Right ventricle myocardium inferior (tissue), 1 donor: ENCODE measurements at places on chromosomes 11 and 22. TPM values are rescaled to one million over a fixed set of nuclear protein-coding genes. Genes with fewer than 3 reads are reported as not detected.

The CRYBB2 gene
- not detected for total RNA-seq

The YAP1 gene
- total RNA-seq: 92.9 TPM

The DGCR6 gene
- total RNA-seq: 8.0 TPM

The TH gene
- total RNA-seq: not detected

The MPST gene
- 58.4 TPM for total RNA-seq

The CCDC116 gene
- 0.16 TPM for total RNA-seq

The PGR gene
- 6.6 TPM for total RNA-seq

The KCNQ1 gene
- total RNA-seq: 40.0 TPM

The UPK2 gene
- not detected for total RNA-seq

The LDLRAD3 gene
- total RNA-seq: 1.7 TPM

The OR5B21 gene
- not detected for total RNA-seq

The MYEOV gene
- total RNA-seq: not detected

The BACE1 gene
- total RNA-seq: 10.7 TPM

The OR51B4 gene
- not detected for total RNA-seq

The KCNJ5 gene
- 7.5 TPM for total RNA-seq

The VSIG2 gene
- 0.70 TPM for total RNA-seq

The MS4A7 gene
- total RNA-seq: 14.5 TPM

The SLC22A25 gene
- not detected for total RNA-seq

The PPP6R2 gene
- total RNA-seq: 42.4 TPM

The CHRDL2 gene
- 34.3 TPM for total RNA-seq

The SCGB1D2 gene
- 4.0 TPM for total RNA-seq

The MS4A6E gene
- total RNA-seq: not detected

The LRRC32 gene
- 32.5 TPM for total RNA-seq

The OR52N4 gene
- not detected for total RNA-seq

The DNAJB13 gene
- not detected for total RNA-seq

The KRTAP5-7 gene
- total RNA-seq: not detected

The YPEL4 gene
- total RNA-seq: 0.51 TPM

The PGA5 gene
- 0.95 TPM for total RNA-seq

The NCF4 gene
- 9.4 TPM for total RNA-seq

The EEF1G gene
- total RNA-seq: 907 TPM

The SCUBE1 gene
- 0.89 TPM for total RNA-seq

The ASPHD2 gene
- total RNA-seq: 0.19 TPM

The OSBP2 gene
- total RNA-seq: 11.1 TPM

The RAB3IL1 gene
- total RNA-seq: 14.0 TPM

The GRAP2 gene
- 3.5 TPM for total RNA-seq

The PDGFB gene
- 19.7 TPM for total RNA-seq

The CLCF1 gene
- 0.51 TPM for total RNA-seq

The PLAAT2 gene
- 0.92 TPM for total RNA-seq

The POU2AF1 gene
- total RNA-seq: 0.24 TPM

The KDM4D gene
- total RNA-seq: 0.54 TPM

The REXO2 gene
- 174 TPM for total RNA-seq

The MAPK8IP1 gene
- 5.9 TPM for total RNA-seq

The RIMBP3C gene
- total RNA-seq: not detected

The RAG2 gene
- total RNA-seq: not detected

The NPAT gene
- total RNA-seq: 7.4 TPM
